ENCODE measurements at places on chromosomes 11 and 22.

DNA sequence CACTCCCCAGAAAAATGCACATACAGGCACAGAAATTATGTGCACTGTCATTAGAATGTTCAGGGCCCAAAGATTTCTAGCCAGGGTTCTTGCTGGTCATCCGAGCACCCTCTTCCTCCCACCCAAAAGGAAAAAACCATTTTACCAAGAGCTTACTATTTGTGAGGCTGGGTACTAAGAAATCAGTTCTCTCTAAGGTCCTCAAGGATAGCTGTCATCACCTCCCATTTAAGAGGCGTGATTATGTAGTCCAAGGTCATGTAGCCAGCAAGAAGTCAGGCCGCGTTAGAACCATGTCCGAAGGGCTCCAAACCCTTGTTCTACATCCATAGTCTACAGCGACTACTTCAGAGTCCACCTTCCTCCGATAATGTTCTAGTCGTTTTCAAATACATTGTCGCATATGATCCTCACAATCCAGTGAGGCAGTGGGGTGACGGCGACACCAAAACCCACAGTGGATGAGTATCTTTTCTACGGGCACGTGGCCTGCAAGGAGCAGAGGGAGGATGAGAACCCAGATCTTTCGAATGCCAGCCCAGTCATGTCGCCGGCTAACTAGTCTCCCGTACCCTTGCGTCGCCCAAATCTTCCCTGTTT is 634 bp downstream of the TIMM8B start:
- peak; percentile 42 for DNase-seq

- no peak for DNase-seq
Observed at GRCh38 chr11:111395749-111396148, 16.7 kb upstream of the POU2AF1 start.

DNA sequence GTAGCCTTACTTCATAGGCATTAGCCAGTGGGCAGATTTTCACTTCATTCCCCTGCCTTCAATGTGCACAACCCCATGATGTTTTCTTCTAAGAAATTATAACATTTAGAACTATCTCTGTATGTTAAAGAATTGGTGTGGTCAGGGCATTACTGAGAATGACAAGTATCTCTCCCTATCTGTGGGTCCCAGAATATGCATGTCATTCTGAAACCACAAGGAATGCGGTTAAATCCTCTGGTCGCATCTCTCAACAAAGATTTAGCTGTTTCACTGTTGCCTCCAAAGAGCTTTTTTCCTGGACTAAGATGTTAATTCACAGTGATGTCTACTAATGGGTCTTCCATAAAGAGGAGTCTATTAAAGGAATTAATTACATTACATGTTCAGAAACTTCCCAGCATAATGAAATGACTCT is 62.7 kb downstream of the LIF start:
- peak; percentile 81 for DNase-seq

DNA sequence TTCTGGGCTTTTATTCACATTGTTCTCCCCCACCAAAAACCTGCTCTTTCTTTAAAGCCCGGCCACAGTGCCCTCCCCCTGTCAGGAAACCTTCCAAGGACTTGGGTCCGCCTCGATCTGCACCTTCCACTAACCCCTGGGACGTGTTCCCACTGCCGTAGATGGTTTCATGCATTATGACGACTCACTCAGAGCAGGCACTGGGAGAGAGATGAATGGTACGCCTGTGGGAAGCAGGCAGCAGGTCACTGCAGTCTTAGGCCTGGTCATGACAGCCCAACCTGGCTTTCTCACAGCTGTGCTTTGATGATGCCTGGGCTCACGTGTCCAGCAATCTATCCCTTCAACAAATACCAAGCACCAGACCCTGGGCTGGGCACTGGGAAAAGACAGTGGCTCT is 115.7 kb downstream of the WNT7B start:
- no peak for DNase-seq

DNA sequence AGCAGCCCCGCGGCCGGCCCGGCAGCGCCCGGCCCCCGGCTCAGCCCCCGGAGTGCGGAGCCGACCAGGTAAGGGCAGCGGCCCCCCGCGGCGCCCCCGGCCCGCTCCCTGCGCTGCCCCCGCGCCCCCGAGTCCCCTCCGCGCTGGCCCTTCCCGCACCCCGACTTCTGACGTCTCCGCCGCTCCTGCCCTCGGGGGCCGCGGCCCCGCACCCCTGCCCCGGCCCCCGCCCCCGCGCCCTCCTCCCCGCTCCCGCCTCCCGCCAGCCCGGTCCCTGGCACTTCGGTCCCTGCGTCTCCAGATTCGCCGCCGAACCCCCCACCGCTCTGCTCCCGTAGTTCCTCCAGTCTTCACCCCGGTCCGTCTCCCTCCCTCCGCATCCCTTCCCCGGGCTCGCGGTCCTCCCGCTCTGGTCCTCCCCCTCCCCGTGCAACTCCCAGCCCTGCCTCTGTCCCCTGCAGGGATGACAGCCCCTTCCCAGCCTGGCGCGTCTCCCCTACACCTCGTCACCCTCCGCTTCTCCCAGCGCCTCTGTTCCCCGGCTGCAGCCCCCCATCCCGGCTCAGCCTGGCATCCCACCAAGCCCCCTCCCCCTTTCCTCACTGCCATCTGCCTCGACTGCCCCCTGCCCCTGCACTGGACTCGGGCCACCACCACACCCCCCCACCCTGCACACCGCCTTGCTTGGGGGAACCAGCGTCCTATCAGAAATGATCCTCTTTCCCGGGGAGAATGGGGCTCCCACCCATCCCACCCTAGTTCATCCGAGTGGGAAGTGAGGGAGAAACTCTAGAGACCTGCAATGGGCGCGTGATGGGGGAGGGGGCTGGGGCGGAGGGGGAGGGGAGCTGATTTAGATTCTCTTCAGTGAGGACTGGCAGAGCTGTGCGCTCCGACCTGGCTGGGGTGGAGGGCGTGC is 531 bp downstream of the GRIK4 start:
- no peak for DNase-seq

GRCh38 chr11:126829716-126830115 is 170.9 kb downstream of the KIRREL3 start:
- DNase-seq: no peak

DNA sequence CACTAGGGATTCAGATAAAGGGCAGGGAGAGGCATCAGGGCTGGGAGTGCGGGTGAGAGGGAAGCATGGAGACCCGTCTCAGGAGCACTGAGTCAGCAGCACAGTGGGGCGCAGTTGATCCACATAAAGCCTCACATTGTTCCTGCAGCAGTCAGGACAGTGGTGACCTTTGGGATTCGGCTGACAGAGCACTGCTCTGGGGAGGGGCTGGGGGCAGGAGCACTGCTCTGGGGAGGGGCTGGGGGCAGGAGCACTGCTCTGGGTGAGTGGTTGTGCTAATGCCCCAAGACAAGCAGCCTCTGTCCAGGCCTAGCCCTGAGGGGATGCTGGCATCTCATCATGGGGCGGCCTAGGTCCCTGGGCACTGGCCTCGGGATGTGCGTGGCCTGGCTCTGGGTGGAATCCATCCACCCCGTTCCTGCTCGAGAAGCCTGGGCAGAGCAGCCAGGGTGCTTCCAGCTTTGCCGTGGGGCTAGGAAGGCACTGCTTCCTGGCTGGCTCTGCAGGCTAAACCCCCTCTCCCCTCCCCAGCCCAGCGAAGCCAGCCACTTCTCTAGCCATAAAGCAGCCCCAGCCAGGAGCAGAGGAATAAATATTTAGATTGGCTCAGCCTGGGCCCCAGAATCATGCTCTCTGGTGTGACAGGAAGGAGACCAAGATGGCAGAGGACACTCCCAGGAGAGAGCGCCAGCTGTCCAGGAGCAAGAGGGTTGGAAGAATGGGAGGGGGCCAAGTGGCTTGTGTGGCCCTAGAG is 7.3 kb downstream of the OAF start:
- DNase-seq: no peak

DNA sequence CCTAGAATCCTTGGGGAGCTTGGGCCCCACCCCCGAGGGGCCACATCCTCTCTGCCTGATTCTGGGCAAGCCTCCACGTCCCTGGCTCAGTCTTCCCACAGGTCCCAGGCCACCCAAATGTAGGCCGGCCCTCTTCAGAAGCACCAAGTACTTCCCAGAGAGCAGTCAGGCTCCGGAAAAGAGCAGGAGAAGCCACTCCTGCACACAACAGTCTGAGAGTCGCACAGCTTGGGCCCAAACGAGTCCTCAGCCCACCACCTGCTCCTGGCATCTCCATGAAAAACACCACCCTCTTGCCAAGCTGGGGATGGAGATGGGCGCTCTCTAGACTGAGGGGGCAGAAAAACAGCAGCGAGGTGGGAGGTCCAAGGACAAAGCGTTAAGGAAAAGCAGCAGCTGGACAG is 15.4 kb downstream of the EHD1 start:
- no peak for DNase-seq

- DNase-seq: no peak
Observed at GRCh38 chr22:43110927-43111623, 525 bp downstream of the BIK start.

GRCh38 chr11:78140392-78141077 is 1.1 kb upstream of the ALG8 start:
- peak; percentile 5 for DNase-seq

GRCh38 chr11:36073411-36074203 is 129.7 kb downstream of the LDLRAD3 start:
- peak; percentile 95 for DNase-seq

GRCh38 chr11:17642370-17642769 is 77.0 kb upstream of the MYOD1 start:
- no peak for DNase-seq

DNA sequence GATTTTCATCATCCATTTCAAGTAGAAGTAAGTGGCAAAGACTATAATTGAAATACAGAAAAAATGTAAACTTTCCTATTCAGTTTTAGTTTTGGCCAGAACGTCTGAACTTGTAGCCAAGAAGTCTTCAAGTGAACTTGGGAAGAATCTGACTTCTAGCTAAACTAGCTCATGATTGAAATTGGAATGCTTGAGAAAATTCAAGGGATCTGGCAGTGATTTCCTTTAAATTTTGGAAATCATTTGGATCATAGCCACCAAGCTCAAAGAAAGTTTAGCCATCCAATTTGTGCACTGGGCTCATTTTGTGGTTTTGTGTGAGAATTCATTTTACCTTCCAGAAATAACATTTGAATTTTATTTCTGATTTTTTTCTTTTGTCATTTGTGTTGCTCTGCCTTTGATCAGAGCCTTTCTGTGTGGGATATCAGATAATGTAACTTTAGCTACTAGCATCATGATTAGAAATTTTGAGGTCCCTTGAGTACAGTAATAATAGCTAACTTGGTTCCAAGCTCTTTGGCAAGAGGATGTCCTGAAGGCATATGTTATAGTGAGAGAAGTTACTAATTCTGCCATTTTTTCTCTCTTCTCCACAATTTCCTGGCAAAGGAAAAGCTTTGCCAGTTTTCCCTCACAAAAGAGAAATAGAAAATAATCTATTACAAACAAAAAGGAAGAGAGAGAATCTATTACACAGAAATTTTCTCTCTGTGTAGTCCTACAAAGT is 2123.7 kb upstream of the RAG2 start:
- DNase-seq: no peak

DNA sequence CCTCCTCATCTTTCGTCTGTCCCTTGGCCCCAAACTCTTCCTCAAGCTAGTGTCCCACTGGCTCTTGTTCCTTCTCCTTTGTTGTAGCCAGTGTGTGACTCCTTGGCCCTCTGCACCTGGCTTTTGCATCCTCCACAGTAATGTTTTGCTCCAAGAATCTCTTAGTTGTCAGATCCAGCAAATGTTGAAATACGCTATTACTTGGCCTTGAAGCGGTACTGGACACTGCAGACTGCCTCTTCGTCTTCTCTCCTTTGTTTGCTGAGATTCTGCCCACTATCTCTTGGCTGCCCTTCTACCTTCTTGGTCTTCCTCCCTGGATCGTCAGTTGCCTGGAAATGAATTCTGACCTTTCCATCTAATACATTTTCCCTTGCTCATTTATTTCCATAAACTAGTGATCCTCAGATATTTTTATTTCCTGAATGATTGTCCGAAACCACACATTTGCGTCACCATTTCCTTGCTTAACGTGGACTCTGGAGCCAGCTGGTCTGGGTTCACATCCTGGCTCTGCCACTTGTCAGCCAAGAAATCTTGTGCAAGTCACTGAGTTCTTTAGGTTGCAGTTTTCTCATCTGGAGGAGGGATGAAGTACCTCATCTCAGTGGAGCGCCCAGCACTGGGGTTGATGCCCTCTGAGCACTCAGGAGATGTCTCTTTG is 113.6 kb downstream of the LDLRAD3 start:
- DNase-seq: peak; percentile 92

DNA sequence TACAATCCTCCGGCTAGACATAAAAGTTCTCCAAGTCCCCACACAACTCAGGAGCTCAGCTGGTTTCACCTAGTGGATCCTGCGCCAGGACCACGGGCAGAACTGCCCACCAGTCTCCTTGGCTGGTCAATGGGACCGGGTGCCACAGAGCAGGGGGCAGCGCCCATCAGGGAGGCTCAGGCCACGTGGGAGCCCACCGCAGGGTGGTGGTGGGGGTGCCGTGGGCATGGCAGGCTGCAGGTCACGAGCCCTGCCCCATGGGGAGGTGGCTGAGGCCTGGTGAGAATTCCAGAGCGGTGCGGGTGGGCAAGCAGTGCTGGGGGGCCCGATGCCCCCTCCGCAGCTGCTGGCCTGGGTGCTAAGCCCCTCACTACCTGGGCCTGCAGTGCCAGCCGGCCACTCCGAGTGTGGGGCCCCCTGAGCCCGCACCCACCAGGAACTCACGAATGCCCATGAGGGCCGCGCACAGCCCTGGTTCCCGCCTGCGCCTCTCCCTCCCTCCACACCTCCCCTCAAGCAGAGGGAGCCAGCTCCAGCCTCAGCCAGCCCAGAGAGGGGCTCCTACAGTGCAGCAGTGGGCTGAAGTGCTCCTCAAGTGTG is 1091.9 kb upstream of the TENM4 start:
- no peak for DNase-seq

DNA sequence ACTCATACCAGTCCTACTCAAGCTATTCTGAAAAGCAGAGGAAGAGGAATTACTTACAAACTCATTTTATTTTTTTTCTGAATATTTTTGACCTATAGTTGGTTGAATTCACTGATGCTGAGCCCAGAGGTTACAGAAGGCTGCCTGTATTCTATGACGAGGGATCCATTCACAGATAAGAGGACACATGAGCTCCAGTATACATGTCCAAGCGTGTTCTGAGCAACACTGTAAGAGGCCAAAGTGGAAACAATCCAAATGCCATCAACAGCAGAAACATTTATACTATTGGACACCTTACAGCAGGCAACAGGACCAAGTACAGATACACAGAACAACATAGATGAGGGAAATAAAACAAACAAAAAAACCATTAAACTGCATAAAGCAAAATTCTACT is 10.3 kb downstream of the KDM4E start:
- no peak for DNase-seq

- DNase-seq: no peak
Observed at GRCh38 chr22:31814942-31815341, 61.1 kb downstream of the DEPDC5 start.

GRCh38 chr22:49728570-49729271 is 99.0 kb downstream of the BRD1 start:
- no peak for DNase-seq

DNA sequence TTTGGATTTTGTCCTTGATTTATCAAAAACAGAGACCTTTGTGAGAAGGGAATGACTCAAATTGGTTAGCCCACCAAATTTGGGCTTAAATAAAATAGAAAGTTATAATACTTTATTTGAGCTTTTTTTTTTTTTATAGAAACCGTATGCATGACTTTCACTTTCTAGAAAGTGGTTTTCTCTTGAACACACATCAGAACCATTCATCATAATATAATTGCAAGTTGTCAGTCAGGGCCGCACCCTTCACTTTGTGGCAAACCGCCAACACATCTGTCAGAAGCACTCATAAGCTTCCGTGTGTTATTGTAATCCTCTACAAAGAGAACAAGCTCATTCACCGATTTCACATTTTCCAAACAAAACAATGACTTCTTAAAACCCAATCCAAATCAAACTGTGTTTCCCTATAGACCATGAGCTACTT is 76.1 kb downstream of the SOX6 start:
- DNase-seq: no peak

GRCh38 chr11:7833527-7833926 is 36.8 kb upstream of the OR5P2 start:
- DNase-seq: no peak
